ENCODE measurements at places on chromosomes 6 and 20.

DNA sequence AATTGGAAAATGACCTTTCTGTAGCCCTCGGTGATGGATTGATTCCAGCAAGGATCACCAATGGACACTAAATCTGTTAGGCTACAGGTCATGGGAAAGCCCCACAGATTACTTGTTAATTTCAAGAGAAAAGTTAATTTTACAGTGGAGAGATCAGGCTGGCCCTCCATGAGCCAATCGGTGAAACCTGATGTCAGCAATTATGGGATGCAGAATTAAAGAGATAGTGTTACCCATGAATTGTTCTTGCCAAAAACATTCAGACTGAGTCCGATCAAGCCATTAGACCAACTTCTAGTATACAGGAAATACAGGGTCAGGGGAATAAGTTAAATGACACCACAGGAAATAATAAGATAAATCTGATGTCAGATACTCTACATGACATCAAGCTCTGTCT, 214.9 kb upstream of the SYNDIG1 start:
- DNase-seq = no peak

DNA sequence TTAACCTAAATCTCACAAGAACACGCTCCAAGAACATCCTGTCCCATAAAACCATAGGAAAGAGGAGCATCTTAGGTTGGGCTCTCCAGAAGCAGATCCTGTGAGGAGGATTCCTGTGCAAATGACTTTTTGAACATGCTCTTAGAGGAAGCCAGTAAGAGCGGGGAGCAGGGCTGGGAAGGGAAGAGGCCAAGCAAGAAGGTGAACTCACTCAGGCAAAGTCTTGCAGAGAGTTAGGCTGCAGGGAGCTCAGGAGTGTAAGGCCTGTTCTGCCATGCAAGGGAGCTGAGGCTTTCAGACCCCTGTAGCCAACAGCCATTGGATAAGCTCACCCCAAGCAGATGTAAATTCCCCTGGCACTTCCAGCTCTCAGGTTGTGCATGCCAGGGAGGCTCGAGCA, 63.6 kb upstream of the LY86 start:
- no peak for DNase-seq

DNA sequence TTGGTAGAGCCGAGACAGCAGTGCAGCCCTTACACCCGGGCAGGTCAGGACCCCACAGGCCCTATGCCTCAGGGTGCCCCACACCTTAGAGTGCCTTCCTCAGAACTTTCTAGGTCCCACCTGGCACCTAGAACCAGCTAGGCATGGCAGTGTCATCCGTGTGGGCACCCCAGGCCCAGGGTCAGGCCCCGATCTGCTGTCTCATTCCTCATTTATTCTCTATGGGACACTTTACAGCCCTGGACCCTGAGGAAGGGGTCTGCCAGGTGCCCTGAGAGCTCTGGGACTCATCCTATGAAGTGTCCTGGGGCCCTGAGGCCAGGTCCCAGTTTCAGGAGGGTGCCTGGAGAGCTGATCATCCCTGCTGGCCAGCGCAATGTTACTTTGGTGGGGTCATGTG, 8.1 kb upstream of the BPI start:
- DNase-seq = no peak

DNA sequence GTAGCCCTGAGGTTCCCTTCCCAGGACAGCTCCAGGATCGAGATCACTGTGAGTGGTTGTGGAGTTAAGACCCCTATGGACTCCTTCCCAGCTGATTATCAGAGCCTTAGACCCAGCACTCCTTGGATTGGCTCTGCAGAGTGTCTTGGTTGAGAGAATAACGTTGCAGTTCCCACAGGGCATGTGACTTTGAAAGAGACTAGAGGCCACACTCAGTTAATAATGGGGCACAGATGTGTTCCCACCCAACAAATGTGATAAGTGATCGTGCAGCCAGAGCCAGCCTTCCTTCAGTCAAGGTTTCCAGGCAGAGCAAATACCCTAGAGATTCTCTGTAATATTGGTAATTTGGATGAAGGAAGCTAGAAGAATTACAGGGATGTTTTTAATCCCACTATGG, 5.2 kb upstream of the BTN2A2 start:
- DNase-seq = no peak

GRCh38 chr6:136123468-136123867, 126.6 kb downstream of the MTFR2 start:
- DNase-seq = no peak

DNA sequence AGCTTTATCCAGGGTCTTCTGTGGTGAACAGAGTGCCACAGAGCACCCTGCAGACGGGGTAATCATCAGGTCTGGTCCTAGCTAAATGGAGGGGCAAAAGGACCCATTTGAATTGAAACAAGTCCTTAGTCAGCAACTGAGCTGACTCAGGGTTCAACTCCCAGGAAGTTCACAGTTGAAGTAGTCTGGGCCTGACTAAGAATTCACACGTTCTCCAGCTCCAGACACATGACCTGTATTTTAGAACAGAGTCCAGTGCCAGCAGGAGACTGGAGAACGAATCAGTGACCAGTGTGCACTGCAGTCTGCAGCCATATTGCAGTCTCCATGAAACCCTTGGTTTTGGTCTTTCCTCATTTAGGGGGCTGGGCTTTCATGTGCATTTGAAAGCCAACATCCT, 85.2 kb downstream of the ELOVL4 start:
- DNase-seq = no peak

DNA sequence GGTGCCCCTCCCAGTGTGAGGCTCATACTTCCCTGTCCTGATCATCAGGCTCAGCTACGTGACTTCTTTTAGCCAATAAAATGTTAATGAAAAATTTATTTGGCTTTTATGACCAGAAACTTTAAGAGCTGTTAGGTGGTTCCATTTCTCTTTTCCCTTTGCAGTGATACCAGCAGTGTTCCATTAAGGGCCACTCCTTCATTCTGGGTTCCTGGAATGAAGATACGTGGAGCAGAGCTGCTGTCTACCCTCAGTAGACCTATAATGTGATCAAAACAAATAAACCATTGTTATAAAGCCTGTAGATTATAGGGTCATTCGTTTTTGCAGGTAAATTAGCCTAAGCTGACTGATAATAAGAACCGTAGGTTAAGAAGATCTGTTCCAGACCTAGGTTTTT, 228.0 kb downstream of the ZFAND3 start:
- DNase-seq = no peak

GRCh38 chr6:30890646-30891449, 6.5 kb downstream of the DDR1 start:
- DNase-seq = no peak

DNA sequence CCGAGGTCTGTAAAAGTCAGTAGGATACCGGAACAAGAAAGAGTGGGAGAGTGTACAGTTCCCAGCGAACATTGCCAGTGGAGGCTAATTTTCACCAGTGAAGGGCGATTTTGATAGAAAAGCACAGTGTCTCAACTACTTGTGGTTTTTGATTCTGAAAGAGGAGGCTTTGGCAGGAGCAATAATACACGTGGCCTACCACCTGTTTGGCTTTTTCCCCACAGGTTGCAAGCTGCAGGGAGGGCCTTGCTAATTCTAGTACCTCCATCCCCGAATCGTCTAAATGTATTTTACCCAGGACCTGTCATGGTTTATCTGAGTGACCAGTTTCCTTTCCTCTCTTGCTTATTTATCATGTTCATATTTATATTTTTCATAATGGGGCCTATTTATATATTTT, 3.3 kb upstream of the EFCAB8 start:
- no peak for DNase-seq

GRCh38 chr6:129696028-129696418, 14.0 kb downstream of the ARHGAP18 start:
- DNase-seq = no peak

DNA sequence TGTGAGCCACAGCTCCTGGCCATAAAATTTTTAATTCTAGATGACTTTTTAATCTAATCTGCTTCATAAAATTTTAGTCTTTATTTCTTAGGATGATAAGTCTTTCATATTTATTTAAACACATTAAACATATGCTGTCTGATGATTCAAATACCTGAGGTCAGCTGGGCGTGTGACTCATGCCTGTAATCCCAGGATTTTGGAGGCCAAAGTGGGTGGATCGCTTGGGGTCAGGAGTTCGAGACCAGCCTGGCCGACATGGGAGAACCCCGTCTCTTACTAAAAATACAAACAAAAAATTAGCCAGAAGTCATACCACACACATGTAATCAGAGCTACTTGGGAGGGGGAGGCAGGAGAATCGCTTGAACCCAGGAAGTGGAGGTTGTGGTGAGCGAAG, 53.1 kb downstream of the RBM24 start:
- DNase-seq = no peak

GRCh38 chr6:121771937-121772720, 336.7 kb downstream of the GJA1 start:
- DNase-seq = no peak

GRCh38 chr6:150684714-150685459, 85.2 kb downstream of the PLEKHG1 start:
- no peak for DNase-seq

GRCh38 chr6:33987531-33988021, 158.3 kb downstream of the GRM4 start:
- no peak for DNase-seq

DNA sequence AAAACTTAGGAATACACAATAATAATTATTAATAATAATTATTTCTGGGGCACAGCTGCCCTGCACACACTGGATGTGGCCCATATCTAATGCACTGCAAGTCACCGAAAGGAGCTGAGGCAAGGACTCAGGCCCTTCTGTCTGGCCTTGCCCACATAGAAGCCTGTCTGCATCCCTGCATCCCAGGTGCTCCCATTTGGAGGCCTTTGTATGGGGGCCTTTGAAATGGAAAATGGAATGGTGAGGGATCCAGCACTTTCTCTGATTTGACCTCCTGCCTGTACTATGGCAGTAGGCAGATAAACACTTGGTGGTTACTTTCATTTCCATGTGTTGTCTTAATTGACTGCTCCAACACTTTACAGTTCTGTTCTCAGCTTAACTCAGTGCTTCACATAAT, 75.7 kb upstream of the PTCHD4 start:
- no peak for DNase-seq

DNA sequence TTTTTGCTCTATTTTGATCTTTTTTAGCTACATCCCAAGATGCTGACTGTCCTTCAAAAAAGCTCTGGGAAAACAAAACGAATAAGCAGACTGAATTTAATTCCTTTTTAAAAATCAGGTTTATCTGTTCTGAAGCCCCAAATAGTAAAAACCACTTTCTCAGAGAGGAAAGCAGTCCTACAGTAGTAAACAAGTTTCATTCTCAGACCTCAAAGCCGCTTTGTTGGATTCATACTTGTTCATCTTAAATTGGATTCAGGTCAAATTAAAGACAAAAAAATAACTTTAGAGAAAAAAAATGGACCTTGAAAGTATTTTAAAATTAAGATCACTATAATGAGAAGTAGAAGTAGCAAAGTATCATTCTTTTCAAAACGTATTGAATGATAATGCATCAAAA, 96.1 kb upstream of the THEMIS start:
- no peak for DNase-seq

- no peak for DNase-seq
These were observed 36.6 kb upstream of the F13A1 start for GRCh38 chr6:6357032-6357431.

DNA sequence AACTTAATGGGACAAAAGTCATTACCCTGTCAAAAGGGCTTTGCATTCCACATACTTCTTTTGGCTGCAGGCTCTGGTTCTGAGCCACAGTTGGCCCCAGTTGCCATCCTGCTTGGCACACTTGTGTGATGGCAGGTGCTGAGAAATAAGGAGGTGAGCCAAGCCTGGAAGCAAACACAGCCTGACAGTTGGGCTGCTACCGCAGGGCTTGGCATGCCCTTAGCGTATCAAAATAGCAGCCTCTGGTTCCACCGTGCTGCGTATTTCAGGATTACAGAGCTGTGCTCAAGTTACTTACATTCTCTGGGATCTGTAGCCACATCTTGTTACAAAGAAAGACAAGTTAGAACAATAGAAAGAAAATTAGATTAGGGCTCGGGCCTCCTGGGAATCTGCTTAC, 11.1 kb downstream of the MTHFD1L start:
- no peak for DNase-seq

DNA sequence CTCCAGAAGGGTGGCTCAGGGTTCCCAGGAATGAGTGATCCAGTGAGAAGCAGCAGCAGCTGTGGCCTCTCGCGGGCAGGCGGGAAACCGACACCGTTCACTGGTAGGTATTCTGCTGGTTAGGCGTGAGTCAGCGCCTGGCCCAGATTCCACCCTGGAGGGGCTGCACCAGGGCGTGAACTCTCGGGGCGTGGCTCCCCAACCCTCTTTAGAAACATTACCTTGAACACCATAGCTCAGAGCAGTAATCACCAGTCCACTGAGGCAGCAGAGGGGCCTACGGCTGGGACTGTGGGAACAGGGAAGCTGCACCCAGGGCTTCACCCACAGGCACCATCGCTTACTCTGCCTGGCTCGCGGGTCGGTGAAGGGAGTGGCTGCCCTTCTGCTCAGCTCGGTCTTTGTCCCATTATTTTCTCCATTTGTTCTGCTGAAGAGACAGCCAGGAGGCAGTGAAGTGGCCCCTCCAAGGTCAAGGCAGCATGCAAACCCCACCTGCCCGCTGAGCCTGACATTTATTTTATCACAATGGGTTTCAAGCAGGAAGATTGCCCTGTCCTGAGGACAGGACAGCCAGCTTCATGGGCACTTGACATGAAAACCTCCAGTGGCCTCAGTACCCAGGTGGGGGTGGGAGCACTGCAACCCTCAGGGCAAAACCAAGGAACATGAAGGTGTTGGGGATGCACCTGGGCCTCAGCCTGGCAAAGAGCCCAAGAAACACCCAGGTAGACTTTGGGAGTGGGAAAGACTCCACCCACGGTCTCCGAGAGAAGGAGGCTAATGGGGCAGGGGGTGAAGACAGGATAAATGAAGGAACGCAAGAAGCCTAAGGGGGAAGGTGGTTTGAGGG, 51.0 kb upstream of the CD93 start:
- DNase-seq = no peak

GRCh38 chr6:20377623-20378265, 23.9 kb upstream of the E2F3 start:
- no peak for DNase-seq

DNA sequence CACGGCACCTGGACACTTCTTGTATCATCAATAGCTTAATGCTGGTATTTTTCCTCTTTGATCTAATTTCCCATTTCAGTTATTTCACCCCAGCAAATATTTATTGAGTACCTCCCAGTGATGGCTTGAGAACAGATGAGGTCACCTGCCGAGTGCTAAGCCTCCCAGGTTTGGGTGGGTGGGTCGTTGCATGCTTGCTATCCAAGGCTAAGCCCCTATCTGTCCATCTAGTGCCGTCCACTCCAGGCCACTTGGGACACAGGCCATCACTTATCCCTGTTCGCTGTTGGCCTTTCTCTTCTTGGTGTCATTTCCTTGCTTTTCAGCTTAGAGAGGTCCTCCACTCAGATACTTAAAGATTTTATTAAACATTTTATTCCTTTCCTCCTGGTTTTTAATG, 10.8 kb upstream of the NNAT start:
- DNase-seq = no peak

- DNase-seq = no peak
These were observed 92.7 kb downstream of the CD40 start for GRCh38 chr20:46210672-46211330.

GRCh38 chr20:49749625-49750024, 35.9 kb upstream of the B4GALT5 start:
- DNase-seq = no peak

GRCh38 chr20:63735859-63736718, at the start of gene LIME1:
LIME1 (plus strand) TSS chr20:63736664; CDS start chr20:63737550, 886 bp downstream.
- no peak for DNase-seq

GRCh38 chr6:130467146-130468050, 101.6 kb downstream of the TMEM200A start:
- DNase-seq = no peak

- DNase-seq = no peak
These were observed 339.6 kb upstream of the CITED2 start for GRCh38 chr6:139713900-139714506.
